Forelimb muscle (tissue), 1 donor: ENCODE measurements at places on chromosomes 1 and 21. TPM values are rescaled to one million over a fixed set of nuclear protein-coding genes. Genes with fewer than 3 reads are reported as not detected.

DNA sequence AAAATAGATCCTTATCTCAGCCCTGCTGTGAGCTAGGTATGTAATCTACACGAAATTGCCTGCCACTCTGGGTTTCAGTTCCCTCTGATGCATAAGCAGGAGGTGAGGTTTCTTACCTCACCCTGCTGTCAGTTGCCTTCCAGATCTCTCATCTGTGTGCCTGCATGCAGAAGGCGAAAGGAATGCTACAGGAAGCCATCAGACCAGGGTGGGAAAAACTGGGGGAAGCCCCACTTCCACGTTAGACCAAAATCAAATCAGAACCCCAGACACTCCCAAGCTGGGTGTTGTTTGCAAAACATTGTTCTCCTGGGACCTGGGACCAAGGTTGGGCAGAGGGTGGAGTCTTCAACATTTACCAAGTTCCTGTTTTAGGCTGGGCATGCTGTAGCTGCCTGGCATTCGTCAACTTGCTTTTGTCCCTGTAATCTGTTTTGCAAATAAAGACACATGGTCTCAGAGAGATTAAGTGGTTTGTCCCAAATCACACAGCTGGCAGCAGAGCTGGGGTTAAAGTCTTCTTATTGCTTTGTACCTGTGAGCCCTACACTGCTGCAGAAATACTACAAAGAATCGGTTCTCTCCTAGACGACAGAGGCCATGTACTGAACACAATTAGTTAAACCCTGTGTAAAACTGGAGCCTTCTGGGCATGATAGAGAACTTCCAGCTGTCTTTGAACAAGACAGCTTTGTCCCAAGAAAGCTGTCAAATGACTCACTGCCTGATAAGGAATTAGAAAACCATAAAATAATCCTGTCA, 389.7 kb upstream of the RUNX1 start:
- DNase-seq, result no peak

DNA sequence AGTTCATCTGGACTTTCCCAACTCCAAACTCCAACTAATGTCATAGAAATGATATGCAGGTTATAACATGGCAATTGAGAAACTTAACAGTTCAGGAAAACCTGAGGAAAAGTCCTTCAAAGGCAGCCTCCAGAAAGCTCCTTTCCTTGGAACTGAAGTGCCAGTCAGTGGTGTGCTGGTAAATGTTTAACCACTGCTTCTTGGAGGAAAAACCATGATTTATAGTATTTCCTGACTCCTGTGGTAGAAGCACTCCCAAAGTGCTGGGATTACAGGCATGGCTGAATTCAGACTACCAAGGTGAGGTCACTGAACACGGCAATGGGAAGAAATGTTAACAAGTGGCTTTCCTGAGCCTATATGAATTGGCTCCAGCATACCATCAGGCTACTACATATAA, 26.7 kb upstream of the ZNHIT6 start:
- DNase-seq, result no peak

- DNase-seq, result no peak
Measured at GRCh38 chr1:12516741-12517140, 101.3 kb downstream of the DHRS3 start.

DNA sequence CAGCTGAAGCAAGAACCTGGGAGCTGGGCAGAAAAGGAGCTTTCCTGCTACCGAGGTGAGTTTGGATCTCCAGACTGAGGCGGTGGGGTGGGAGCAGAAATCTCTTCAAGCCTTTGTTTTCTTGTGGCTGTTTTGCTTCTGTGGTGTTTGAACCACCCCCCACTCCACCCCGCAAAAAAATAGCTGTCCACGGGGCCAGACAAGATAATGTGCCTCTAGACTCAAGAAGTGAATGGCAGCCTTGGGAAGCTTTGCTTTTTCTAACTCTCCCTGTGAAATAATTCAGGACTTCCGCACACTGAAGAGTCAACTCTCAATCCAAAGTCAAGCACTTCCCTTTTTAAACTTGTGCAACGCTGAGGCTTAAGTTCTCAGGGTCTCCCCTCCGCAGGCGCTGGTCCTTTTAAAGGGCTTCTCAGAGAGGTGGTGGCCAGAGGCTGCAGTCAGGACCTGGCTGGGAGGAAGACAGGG, 159.6 kb upstream of the COA6 start:
- DNase-seq, result no peak

GRCh38 chr1:176949033-176949662, 215.4 kb downstream of the ASTN1 start:
- no peak for DNase-seq

- DNase-seq, result no peak
Measured at GRCh38 chr1:82464362-82465001, 663.7 kb downstream of the ADGRL2 start.

DNA sequence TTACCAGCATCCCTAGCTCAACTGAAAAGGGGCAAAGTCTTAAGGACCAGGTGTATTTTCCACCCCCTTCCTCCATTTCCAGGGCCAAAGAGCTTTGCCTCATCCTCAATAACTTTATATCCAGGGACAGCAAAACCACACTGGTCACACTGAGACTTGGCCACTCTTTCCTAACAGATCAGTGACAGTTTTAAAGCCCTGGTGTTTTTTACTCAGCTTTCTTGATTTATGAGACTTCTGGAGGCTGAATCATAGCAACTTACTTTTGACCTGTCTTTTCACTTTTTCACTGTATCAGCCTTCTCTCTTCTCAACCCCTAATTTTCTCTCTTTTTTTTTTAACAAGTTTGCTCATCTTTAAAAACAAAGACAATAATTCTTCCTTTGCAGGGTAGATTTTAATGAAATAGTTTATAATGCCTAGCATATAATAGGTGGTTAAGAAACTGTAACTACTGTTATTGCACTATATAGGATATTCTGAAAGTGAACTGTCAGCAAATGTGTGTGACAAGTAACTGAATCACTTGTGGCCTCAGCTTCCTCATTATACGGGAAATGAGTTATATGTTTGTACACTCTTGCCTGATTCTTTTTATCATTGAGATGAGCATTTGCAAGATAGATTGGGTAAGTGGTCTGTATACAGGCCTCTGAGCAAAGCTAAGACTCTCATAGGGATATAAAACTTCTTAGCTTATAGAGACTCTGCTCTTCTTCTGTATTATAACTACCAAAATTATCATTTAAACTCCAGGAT, 19.7 kb upstream of the DYNLT5 start:
- DNase-seq, result no peak

GRCh38 chr1:188668083-188668482, 1809.6 kb downstream of the BRINP3 start:
- DNase-seq, result no peak

DNA sequence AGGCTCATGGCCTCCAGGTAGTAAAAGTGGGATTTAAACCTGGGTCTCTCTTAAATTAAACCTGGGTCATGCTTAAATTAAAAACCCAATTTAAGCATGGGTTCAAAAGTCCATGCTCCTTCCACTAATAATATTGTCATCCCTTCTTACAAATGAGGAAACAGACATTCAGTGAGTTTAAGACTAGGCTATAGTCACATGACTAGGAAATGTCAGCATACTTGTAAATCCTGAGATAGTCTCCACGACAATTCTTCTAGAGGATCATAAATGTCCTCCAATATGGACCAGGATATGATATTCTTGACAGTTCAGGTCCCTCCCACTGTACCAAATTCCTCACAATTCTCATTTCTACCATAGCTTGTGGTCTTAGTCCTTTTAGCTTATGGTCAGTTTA, 10.5 kb upstream of the IGFN1 start:
- no peak for DNase-seq

GRCh38 chr1:231693361-231694074, 66.9 kb downstream of the DISC1 start:
- no peak for DNase-seq

DNA sequence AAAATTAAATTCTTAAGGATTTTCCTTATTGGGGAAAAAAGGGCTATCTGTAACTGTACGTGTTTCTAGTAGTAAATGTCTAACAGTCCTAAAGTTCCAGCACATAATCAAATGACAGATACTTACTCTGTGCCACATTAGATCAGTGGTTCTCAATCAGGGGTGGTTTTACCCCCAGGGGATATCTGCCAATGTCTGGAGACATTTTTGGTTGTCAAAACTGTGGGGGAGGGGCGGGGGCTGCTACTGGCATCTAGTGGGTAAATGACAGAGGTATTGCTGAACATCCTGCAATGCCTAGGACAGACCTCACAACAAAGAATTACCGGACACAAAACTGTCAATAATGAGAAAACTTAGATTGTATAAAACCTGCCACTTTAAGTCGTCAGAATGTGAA, 33.4 kb upstream of the PTPRC start:
- no peak for DNase-seq

- DNase-seq, result no peak
Measured at GRCh38 chr21:37324558-37324957, 42.0 kb upstream of the DYRK1A start.

GRCh38 chr1:55632058-55632457, 416.9 kb upstream of the USP24 start:
- no peak for DNase-seq

GRCh38 chr21:43358940-43359822, 67.8 kb downstream of the SIK1 start:
- DNase-seq, result no peak

DNA sequence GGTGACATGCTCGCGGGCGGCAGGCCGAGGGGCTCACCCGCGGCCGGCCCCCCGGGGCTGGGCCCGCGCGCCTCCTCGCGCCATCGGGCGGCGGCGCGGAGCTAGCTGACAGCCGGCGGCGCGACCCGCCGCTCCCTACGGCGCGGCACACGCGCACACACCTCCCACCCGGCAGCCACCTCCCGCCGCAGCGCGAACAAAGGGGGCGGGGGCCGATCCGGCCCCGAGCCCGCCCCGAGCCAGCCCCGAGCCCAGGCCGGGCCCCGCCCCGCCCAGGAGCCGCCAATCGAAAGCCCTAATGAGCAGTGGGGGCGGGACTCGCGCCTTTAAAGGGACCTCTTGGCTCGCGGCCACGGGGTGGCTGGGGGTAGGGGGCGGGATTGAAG, at the start of gene KIF21B:
KIF21B (minus strand) TSS at position 198 of the 386 bp plus-strand sequence. CDS start 331 bp downstream, outside the sequence.
- peak; percentile 22 for DNase-seq

GRCh38 chr1:30046751-30047150, 676.6 kb downstream of the MATN1 start:
- no peak for DNase-seq

GRCh38 chr1:10042746-10043145, 10.0 kb downstream of the UBE4B start:
- no peak for DNase-seq

Gene LCE2C
- polyA plus RNA-seq, result not detected

Gene LCE2B
- polyA plus RNA-seq, result not detected

Gene AGT
- 17.4 TPM for polyA plus RNA-seq

Gene BACE2
- 29.1 TPM for polyA plus RNA-seq

Gene DNM3
- 3.0 TPM for polyA plus RNA-seq

Gene PSRC1
- polyA plus RNA-seq, result 11.9 TPM

Gene AK4
- polyA plus RNA-seq, result 6.8 TPM
